Lung microvascular endothelial cell (primary cell): ENCODE measurements at places on chromosomes 5 and 9. TPM values are rescaled to one million over a fixed set of nuclear protein-coding genes. Genes with fewer than 3 reads are reported as not detected.

DNA sequence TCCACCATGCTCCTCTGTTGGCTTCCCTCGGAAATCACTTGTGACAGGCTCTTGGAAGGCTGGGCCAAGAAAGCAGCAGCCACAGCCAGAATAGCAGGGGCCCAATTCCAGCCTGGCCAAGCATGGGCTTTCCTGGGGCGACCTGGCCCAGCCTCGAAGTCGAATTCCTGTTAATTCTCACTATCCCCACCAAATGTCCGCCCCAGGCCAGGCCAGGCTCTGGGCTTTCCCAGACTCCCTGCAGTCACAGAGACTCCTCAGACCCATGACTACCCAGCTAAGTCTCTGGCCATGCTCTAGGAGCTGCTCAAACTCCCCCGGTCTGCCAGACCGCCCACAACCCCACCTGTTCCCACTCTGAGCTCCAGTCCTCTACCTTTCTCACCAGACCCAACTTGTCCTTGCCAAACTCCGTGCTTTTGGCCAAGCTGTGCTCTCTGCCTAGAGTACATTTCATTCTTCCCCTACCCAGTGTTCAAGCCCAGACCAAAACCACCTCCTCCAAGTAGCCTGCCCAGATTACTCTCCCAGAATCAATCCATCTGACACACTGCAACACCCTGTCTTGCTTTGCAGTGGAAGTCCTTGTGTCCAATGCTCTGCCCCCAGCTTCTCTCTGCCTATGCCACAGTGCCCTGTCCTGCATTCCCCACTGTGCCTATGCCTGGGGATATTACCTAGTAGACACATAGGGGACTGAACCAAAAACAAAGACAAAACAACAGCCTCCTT lies 26.2 kb downstream of the SHB start:
- no peak for DNase-seq

GRCh38 chr5:109849478-109850088 lies 159.9 kb downstream of the MAN2A1 start:
- DNase-seq, result no peak

The F2RL1 gene
- total RNA-seq, result 33.9 and 50.6 TPM in 2 replicates

The SUSD3 gene
- not detected in 2 replicates for total RNA-seq

The SV2C gene
- 0.20 TPM in 1 of 2 replicates, not detected in the other for total RNA-seq

DNA sequence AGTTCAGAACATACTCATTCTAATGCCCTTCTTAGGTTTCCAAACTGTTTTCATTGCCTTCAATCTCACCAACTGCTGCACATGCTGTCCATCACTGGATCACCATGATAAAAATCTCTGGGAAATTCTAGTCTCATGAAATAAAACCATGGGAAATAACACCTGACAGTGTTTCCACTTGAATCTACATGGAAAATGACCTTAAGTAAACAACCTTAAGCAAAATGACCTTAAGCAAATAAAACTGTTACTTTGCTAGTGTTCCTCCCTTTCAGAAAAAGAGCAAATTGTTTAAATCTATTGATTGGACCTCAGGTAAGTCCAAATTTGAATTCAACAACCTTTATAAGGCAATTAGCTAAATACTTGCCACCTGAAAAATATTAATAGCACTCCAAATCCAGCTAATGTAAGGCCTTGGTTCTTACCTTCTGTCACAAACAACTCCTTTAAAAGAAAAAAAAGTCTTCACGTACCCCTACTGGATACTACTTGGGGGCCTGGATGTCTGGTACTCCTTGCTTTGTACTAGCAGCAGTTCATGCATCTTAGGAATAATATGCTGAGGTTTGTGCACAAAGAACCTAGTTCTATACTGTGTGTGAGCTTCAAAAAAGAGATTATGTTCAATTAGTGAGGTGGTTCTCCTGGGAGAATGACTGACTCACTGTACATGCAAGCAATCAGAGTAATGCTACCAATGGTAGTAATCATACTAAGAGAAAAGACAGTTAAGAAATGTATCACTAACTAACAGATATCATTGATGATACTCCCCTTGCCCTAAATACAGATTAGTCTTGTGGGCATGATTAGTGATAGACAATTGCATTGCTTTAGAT lies 630.4 kb downstream of the PSAT1 start:
- no peak for DNase-seq

The F2RL2 gene
- 0.22 TPM in 1 of 2 replicates, not detected in the other for total RNA-seq

The RABL6 gene
- total RNA-seq, result 43.8 and 47.7 TPM in 2 replicates

GRCh38 chr5:6261668-6262067 lies 116.7 kb downstream of the MED10 start:
- DNase-seq, result no peak

The UNC5A gene
- total RNA-seq, result 0.22 and 0.40 TPM in 2 replicates

DNA sequence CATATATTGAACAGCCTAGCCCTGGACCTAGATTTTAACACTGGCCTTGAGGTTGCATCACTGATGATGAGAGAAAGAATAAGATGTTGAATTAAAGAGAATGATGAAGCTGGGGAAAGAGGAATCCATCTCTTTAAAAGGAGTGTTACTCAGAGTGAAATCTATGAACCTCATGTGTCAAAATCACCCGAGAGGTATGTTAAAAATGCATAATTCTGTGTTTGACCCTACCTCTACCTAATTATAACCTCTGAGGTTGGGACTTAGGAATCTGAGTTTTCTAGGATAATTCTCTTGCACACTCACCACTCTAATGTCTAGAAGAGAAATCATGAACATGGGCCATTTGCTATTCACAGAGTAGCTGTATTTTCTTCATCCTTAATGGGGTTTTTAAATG lies 479.4 kb downstream of the ENC1 start:
- no peak for DNase-seq

The OTP gene
- not detected in 2 replicates for total RNA-seq

GRCh38 chr5:106818552-106818951 lies 852.2 kb downstream of the EFNA5 start:
- DNase-seq, result no peak

GRCh38 chr5:2262620-2263019 lies 379.9 kb upstream of the IRX4 start:
- DNase-seq, result no peak

The SPATA31A3 gene
- total RNA-seq, result not detected in 2 replicates

The PCDHGA12 gene
- 1.8 and 2.8 TPM in 2 replicates for total RNA-seq

- no peak for DNase-seq
Observed at GRCh38 chr5:14868771-14869170, 2.8 kb downstream of the ANKH start.

GRCh38 chr9:25709941-25710340 lies 31.7 kb upstream of the TUSC1 start:
- DNase-seq, result no peak

DNA sequence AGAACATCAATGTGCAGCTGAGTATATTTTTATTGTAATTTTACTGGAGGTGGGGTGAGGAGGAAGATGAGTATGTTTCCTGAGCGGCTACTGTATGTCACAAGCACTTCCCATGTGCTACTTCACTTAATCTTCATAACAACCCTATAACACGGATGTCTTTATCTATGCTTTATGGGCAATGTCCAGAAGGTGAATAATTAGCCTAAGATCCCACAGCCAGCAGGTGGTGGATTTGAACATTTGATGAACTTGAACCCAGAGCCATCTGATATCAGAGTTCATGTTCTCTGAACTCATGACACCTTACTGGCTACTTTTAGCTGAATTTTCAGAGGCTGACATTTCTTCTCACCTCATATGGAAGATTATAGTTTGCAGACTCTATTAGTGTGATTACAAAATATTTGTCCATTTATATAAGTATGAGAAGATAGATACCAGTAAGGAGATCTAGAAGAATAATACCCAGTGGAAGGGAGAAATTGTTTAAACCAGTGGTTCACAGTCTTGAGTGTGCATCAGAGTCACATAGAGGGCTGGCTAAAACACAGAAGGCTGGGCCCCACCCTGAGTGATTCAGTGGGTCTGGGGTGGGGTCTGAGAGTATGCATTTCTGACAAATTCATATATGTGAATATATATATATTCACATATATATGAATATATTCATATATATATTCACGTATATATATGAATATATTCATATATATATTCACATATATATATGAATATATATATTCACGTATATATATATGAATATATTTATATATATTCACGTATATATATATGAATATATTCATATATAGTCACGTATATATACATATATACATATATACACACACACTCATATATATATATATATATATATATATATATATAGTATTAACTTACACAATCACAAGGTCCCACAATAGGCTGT lies 164.4 kb upstream of the NR3C1 start:
- DNase-seq, result no peak

- DNase-seq, result no peak
Observed at GRCh38 chr5:67289763-67290521, 93.3 kb upstream of the CD180 start.

- DNase-seq, result no peak
Observed at GRCh38 chr9:4797854-4798150, 5.1 kb downstream of the RCL1 start.

- DNase-seq, result no peak
Observed at GRCh38 chr5:115736004-115736689, 80.3 kb downstream of the CDO1 start.

The CHSY3 gene
- 2.8 and 3.4 TPM in 2 replicates for total RNA-seq

The FAM221B gene
- total RNA-seq, result not detected in 2 replicates

The PCDHA8 gene
- total RNA-seq, result under 0.01 TPM in 1 of 2 replicates, not detected in the other

- DNase-seq, result peak; percentile 37
Observed at GRCh38 chr5:169803077-169803981, 166.3 kb downstream of the DOCK2 start.

DNA sequence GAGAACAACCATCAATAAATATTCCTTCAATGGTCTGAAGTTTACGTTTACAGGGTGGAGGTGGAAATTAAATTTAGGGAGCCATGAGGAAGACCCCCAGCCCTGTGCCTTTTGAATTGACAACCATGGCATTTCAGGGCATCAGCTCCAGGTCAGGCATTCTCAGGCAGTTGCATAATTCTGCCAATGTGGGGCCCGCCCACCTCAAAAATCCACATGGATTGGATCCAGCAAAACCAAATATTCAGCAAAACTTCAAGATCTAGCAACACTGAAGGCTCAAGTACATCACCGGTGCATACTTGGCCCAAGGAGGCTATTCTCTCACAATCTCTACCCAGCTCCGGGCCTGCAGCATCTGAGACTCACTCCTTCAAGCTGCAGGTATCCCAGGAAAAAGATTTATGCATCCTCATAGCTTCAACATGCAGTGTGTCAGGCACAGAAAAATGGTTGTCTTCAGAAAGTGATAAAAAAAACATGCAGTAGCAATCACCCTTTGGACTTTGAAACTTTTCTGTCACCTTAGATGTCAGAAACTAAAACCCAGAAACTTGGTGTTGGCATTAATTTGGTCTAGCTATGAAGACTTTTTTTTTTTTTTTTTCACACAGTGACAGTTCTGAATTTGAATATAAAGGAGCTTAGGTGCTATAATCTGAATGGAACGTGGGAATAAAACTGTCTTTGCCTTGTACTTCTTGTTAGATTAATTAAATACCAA lies 21.4 kb upstream of the ANXA2R start:
- DNase-seq, result no peak

The CCDC152 gene
- total RNA-seq, result under 0.01 and 0.22 TPM in 2 replicates

The PLPP7 gene
- 1.5 and 2.0 TPM in 2 replicates for total RNA-seq

DNA sequence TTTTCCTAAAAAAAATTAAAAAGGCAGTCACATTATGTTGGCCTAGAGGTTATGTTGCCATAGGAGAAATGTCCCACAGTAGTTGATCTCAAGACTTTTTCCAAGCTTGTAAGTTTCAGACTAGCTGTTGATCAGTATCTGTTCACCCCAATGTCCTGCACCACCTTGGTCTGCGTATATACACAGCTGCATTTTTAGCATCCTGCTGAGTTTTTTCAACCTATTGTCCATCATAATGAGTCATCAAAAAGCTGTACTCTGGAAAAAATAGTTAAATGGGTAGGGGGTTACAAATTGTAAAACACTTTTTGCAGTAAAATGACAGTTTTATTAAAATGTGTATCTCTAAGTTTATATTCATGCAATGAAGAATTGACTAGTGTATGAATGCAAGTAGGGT lies 53.2 kb upstream of the TMEM171 start:
- peak; percentile 57 for DNase-seq

DNA sequence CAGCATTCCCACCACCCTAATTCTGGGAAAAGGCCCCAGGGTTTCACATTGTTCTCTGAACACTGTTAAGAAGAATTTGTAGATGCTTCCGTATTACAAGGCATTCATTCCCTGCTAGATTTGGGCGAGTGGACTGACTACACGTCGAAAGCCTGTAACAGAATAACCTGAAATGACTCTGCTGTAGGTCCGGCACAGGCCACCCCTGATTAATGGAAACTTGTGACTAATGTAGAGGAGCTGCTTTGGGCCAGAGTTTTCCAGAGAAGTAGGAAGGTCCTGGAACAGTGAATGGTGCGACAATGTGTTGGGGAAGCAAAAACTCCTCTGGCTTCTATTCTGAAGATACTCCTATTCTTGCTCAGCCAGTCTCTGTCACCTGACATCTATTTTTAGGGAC lies 87.6 kb downstream of the NR3C1 start:
- no peak for DNase-seq

DNA sequence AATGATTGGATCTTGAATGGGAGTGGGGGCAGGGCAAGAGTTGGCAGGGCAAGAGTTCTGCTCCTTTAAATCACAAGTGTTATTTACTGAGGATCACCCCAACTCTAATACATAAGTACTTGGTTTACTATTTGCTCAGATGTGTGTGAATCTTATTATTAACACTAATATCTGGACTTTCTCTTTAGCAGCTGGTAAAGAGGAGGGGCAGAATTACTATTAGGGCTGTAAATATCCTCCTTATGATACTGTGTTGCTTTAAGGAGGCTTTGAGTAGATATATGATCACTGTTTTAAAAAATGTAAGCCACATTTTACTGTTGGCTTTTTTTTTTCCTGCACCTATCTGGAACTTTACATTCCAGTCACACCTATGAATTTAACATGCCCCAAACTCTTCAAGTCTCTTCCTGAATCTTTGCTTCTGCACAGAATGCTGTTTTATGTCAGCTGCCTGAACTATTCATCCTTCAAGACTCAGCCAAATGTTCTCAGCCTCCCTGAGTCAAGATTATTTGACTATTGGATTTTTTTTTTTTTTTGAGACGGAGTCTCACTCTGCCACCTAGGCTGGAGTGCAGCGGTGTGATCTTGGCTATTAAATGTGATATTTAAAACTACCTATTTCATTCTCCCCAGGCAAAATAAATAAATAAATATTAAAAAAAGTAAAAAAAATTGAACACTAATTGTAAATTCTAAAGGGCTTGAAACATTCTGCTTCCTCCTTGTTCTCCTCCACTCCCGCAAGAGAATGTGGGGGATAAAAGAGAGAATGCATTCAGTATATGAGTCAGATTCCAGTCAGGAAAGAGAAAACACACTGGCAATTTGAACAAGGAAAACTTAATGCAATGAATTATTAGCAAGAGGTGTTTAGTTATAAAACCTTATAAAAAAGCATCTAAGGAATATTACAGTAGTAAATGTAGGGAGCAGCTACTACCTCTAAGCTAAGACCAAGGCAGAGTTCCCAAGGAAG lies 99.3 kb downstream of the FOCAD start:
- no peak for DNase-seq

The CKMT2 gene
- total RNA-seq, result 0.20 and 0.22 TPM in 2 replicates

- DNase-seq, result no peak
Observed at GRCh38 chr5:16580382-16580781, 36.4 kb downstream of the RETREG1 start.

DNA sequence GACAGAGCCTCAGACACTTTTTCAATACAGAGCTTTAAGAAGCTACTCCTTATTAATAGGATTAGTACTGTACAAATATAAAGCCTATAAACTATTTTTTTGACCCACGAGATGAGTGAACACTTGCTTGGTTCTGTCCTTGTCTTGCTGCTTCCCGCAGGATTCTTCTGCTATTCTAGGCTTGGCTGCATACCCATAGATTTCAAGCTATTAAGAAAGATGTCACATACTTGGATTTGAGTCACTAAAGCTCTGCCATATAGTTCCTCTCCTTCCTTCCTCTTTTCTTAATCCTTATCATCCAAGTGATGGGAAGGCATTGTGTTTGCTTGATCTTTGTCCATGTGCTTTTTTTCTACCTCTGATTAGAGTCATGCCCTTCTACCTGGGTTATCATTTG lies 361.2 kb upstream of the TRPC7 start:
- no peak for DNase-seq
